ENCODE measurements at places on chromosomes 2 and 18.

- no peak for DNase-seq
Measured at GRCh38 chr2:70133491-70134322, 46.4 kb downstream of the PCBP1 start.

DNA sequence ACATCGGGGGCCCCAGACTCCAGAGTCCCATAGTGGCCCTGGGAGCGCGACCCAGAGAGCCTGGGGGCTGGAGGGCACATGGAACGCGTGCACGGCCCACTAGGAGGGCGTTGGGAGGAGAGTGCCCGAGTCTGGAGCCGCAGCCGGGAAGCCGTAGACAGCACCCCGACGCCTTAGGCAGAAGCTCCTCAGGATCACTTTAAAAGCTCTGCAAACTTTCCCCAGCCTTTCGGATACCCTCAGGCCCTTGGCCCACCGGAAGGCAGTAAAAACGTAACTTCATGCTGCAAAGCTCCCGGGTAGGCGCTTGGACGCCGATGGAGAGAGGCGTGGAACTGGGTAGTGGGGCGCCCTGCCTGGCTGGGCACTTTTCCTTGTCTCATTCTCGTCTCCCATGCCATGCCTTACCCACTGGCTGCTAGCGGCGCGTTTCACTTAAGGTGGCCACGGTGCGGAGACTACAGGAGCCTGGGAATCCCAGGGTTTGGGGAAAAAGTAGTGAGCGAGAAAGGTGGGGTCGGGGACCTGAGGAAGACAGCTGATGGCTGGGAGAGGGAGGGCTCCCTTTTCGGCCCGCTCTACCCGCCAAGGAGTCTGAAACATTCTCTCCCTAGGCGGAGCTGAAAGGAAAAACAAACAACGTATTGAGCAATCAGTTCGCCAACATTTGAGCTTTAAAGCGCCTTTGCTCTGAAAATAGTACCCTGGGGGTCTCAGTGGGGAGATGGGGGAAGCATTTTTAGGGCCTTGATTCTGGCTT lies 141.8 kb downstream of the MEIS1 start:
- no peak for DNase-seq

- DNase-seq, result no peak
Measured at GRCh38 chr2:30178618-30179434, 32.0 kb downstream of the YPEL5 start.

- DNase-seq, result no peak
Measured at GRCh38 chr2:55157474-55157884, 74.6 kb downstream of the CLHC1 start.

- DNase-seq, result no peak
Measured at GRCh38 chr2:120920454-120921148, 184.9 kb downstream of the GLI2 start.

GRCh38 chr2:224165901-224166319 lies 126.8 kb upstream of the SERPINE2 start:
- no peak for DNase-seq

GRCh38 chr18:36856815-36857214 lies 27.9 kb downstream of the KIAA1328 start:
- DNase-seq, result no peak

DNA sequence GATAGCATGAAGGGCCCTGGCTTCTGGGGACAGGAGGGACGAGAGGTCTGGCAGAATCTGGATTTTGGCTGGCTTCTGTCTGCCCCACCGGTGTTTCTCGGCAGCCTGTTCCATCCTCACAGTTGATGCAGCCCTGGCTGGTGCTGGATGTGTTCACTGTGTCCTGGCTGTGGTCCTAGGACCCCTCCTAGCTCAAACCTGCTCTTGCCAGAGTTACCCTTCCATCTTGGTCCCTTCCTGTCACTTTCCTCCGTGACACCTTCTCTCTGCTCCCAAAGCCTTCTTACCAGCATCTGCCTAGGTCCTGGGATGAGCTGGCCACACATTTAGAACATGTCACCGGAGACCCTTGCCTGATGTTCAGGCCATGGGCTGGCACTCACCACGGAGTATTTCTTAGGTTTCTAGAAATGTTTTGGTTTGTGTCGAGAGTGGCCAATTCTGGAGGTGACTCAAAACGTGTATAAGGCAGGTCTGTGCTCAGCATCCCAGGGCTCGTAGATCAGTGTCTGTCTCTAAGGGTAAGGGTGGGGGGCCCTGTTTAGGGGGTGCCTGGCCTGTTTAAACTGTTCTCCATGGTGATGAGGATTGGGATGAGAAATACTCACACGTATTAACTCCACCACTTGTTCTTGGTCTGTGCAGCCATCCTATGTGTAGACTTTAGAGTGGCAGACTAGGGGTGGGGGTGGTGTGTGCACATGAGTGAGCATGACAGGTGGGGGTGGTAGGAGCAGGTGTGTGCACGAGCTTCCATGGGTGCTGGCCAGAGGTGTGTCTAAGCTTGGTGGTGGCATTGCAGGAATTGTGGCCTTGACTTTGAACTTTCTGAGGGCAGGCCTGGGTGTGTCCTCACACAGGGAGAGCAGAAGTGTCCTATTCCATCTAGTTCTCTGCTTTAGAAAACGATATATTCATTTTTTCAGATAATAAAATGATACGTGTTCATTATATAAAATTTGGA lies 162.7 kb downstream of the DYSF start:
- DNase-seq, result no peak

- DNase-seq, result no peak
Measured at GRCh38 chr2:88696611-88697010, 5.1 kb downstream of the RPIA start.

DNA sequence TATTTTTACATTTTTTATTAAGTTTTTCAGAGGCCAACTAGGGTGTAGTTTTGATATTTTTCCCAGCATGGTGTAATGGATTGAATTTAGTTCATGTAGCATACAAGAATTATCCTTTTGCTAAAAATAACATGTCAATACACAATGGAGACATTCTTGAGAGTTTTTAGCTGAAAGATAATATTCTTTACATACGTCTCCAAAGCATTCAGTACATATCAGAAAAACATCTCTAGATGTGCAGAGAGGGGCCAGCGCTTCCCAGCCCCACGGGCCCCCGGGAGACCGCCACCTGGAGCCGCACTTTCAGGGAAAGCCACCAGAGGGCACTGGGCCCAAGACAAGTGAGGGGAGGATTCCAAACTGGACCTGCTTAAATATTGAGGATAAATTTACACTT lies 499.4 kb downstream of the GALR1 start:
- no peak for DNase-seq

- DNase-seq, result no peak
Measured at GRCh38 chr2:203122317-203122986, 107.8 kb downstream of the NBEAL1 start.

- DNase-seq, result no peak
Measured at GRCh38 chr18:3513481-3513880, 63.5 kb downstream of the TGIF1 start.

- DNase-seq, result no peak
Measured at GRCh38 chr18:50410008-50410407, 35.2 kb downstream of the SKA1 start.

All from CMK (cell line).